ENCODE measurements at places on chromosomes 13 and 19.

DNA sequence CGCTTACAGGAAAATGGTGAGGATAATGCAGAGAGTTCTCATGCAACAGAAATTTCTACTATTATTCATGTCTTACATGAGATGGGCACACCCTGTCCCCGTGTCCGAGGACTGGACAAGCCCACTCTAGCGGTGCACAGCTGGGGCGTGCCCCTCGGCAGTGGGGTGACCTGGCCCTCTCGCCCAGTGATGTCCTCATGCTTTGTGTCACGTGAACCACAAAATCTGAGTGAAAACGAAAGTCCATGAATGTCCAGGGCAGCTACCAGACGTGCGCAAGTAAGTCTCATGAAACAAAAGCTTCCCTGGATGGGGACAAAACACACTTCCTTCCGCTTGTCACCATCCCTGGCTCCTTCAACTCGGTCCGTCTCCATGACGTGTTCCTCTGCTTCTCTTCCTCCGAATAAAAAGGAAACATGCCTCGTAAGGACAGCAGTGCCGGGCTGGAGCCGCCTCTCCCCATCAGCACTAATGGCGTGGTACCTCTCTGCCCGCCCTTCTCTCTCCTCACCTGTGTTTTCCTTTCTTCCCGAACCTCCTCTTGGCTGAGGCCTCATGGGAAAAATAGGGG is 45.6 kb downstream of the ANKRD10 start:
- DNase-seq = no peak

DNA sequence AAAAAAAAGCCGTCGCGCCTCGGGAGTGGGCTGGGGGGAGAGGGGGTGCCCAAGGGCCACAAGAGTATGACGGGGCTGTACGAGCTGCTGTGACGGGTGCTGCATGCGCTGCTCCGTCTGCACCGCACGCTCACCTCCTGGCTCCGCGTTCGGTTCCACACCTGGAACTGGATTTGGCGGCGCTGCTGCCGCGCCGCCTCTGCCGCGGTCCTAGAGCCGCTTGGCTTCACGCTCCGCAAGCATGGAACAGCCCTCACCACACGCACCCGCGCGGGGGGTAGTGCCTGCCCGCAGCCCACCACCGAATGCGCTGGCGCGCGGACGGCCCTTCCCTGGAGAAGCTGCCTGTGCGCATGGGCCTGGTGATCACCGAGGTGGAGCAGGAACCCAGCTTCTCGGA is 18.8 kb downstream of the C1QTNF9 start:
- DNase-seq = no peak

DNA sequence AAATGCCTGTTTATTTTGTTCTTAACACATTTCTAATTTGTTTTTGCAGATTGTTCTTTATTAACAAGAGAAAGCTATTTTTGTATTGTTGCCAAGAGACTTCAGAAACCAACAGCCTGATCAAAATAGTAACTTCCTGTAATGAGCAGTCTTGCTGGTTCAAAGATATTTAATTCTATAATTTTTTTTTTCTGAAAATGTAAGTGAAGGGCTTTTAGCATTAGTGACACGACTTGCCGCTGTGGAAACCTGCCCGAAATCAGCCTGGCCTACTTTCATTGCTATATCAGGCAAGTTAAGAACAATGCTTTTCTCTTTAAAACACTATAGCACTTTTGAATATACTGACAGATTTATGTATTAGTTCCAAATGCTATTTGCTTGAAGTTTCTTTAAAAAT is 374.3 kb downstream of the EFNB2 start:
- no peak for DNase-seq

DNA sequence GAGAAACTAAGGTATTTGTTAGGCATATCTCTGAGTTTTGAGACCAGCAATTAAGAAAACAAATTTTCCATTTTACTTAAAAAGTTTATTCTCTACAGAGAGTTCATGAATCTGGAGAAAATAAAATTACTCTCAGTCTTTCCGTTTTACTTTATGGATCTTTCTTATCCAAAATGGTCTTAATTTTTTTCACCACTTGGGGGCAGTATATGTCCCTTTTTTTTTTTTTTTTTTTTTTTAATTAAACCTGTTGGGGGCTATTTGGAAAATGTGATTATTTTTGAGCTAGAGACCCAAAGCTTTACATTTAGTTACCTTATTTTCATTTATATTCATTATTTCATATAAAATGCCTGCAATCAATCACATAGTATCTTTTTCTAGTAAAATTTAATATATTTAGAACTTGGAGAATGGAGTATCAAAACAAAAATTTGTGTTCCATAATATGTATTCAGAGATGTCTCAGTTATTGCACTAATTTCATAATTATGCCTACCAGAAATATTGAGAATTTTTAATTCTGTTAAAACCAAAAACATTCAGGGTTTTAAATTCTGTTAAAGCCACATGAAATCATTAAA is 27.1 kb downstream of the PIBF1 start:
- no peak for DNase-seq

- no peak for DNase-seq
These were observed 232.1 kb downstream of the TM9SF2 start for GRCh38 chr13:99733346-99733745.

DNA sequence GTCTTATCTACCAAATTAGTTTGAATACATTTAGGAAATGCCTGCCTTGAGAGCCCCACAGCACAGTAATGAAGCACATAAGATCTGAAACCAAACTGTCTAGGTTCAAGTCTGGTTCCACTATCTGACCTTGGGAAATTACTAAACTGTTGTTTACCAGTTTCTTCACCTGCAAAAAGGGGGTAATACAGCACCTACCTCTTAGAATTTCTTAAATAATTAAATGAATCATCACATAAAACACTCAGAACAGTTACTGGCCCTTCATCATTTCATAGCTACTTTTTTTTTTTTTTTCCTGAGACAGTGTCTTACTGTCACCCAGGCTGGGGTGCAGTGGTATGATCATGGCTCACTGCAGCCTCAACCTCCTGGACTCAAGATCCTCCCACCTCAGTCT is 59.6 kb downstream of the USP12 start:
- no peak for DNase-seq

- DNase-seq = no peak
These were observed 15.8 kb upstream of the ZNRF4 start for GRCh38 chr19:5439452-5439851.

DNA sequence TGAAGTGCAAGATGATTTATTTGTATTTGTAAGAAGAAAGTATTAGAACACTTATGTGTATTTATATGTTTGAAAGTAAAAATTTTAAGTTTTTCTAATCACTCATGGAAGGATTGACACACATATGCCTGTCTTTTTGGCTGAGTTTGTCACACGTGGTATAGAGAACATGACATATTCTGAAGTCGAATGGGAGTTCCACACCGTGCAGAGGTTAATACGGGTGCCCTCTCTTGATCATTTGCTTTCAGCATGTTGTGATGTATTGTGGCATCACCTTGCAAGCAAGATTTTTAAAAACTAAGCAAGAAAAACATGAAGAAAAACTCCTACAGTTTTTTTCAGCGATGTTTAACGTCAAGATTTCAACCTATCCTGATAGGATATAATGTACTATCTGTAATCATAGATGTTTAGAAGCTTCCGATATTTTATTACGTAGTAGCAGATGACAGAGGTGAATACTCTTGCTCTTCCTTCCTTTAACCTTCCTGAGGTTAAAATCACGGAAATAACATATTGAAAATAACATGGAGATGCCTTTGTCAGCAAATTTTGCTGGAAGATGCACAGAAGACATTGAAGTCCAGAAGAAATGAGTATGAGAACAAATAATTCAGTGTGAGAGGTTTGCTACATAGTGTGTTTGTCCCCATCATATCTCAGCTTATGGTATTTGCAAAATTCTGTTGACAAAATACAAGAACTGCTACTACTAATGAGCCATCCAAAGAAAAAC is 231.4 kb downstream of the LMO7 start:
- no peak for DNase-seq

DNA sequence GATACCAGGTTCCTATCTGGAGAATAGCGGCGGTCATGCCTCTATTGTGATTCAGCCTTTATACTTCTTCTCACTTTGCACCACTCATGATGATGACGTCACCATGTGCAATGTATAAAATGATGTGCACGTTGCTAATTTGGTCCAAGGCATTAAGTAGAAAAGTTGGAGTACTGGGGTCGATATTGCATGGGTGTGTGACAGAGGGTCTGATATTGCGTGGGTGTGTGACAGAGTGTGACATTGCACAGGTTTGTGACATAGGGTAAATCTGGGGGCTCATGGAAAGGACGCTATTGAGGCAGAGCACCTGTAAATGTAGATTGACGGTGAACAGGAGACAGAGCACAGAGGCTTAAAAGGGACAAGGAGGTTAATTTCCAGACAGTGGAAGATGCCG is 4.5 kb upstream of the VN1R4 start:
- DNase-seq = no peak

DNA sequence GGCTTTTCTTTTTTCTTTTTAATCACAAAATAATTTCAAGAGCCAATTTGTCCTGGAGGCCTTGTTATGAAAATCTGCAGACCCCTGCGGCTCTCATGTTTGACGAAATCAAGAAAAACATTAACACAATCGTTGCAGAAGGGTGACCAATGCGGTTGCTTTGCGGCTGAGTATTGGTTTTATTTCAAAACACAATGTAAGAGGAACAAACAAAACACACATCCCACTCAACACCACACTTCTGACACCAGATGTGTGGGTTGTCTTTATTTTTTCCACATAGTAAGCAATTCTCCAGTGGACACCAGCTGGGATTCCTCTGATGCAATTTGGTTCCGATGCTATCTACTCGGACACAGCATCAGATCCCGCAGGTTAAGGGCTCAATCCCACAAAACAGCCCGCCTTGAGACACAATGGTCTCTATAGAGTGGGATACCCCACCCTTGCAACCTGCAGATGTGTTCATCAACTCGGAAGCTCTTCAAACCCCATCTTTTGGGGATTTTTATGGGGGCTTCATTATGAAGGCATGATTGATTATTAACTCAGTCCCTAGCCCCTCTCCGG is 21.9 kb upstream of the CCDC124 start:
- DNase-seq = no peak

GRCh38 chr19:3315676-3315973 is 50.8 kb upstream of the NFIC start:
- no peak for DNase-seq

DNA sequence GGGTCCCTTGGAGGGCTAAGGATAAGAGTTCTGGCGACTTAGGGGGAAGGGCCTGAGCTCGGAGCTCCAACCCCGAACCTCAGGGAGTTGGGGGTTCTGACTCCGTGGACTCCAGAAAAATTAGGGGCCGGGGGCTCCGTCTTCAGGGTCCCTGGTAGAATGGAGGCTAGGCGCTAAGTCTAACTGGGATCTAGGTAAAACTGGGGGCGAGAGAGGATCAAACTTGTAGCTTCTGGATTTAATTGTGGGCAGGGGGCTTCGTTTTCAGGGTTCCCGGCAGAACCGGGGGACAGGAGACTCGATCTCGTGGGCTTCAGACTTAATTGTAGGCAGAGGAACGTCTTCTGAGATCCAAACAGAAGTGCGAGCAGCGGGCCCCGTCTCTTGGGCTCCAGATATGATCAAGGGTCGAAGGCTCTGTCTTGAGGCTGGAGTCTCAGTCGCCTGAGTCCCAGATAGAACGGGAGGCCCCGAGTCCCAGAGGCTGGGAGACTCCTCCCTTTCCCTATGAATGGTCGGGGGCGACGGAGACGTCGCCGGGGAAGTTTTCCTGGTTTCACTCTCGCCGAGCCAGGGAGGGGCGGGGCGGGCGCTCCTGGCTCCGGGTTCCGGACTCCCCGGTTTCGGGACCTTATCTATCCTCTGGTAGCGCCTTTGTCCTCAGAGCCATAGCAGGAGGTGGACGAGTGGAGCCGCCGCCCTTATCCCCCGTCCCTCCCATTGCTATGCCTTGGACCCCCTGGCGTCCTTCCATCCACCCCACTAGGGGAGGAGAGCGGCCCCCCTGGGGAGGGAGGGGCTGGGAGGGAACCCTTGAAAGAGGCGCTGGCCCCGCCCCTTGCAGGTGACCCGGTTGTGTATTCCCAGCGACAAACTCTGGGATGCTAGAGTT is 1.3 kb downstream of the NECTIN2 start:
- peak; percentile 15 for DNase-seq

GRCh38 chr19:49680421-49681351 is 3.6 kb downstream of the PRMT1 start:
- peak; percentile 84 for DNase-seq

DNA sequence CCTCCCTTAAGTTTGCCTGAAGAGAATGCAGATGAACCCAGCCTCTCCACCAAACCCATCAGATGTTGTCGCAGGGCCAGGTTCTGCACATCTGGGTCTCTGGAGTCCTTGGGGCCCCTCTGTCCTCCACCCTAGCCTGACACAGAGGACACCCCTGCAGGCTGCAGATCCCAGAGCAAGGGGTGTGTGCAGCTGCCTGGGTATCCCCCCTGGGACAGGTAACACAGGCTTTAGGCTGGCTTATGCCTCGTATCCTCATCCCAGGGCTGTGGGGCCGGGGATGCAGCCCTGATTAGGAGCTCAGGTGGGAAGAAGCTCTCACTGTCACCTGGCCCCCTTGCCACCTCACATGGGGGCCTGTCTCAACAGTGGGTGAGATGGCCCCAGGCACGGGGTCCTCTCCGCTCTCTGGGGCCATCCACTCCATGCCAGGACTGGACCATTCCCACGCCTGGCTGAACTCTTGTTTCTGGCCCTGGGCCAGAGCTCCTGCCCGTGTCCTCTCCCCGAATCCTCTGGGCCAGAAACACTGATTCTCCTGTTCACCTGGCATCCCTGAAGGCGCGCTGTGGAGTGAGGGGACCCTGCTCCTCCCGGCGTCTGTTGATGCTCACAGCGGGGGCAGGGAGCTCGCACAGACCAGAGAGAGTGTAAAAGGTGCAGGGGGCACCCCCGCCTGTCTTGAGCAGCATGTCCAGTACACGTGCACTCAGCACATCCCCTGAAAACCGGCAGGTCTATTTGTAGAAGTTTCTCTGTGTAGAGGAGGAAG is 38.7 kb upstream of the TPM4 start:
- DNase-seq = no peak

GRCh38 chr13:111532111-111532510 is 211.7 kb downstream of the TEX29 start:
- no peak for DNase-seq

- DNase-seq = no peak
These were observed 92.9 kb downstream of the GNG7 start for GRCh38 chr19:2609389-2610116.

GRCh38 chr19:32032561-32032960 is 312.8 kb upstream of the ZNF507 start:
- DNase-seq = no peak

DNA sequence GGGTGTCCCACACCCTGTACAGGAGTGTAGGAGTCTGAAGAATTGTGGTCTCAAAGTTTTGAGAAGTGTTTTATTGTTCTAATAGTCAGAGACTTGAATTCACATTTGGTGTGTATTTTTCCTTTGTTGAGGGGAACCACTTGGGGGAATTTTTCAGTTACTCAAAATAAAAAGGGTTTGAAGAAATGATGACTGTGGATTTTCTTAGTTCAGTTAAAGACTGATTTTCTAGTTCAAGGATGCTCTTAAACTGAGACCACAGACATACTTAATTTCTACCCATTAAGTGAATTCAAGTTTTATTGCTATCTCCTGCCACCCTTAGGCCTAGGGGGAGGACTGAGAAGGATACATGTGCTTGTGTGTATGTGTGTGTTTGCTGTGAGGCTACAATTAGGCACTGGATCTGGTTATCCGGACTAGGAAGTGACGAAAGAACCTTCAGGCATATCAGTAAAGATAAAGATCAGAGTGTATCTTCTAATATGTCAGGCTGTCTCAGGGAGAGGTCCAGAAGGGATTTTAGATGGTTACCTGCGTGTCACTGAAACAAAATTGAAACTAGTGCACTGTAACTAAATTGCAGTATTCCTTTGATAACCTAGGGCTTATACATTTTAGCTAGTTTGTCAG is 234.9 kb upstream of the DACH1 start:
- DNase-seq = no peak

- DNase-seq = no peak
These were observed 21.0 kb downstream of the SERP2 start for GRCh38 chr13:44394658-44395057.
